T-helper 17 cell (primary cell): ENCODE measurements at places on chromosomes 2 and 18. TPM values are rescaled to one million over a fixed set of nuclear protein-coding genes. Genes with fewer than 3 reads are reported as not detected.

Gene SIGLEC15
- total RNA-seq: not detected

Gene MOGAT1
- not detected for total RNA-seq

Gene G6PC2
- total RNA-seq: not detected

Gene ERMN
- total RNA-seq: 10.2 TPM

Gene GKN1
- total RNA-seq: not detected

Gene DYNAP
- total RNA-seq: not detected

Gene DUSP19
- 0.60 TPM for total RNA-seq

Gene SYT4
- total RNA-seq: 0.47 TPM

Gene ITGB6
- not detected for total RNA-seq

Gene HOXD11
- not detected for total RNA-seq

Gene C2orf80
- total RNA-seq: not detected

Gene DSG4
- not detected for total RNA-seq

Gene STPG4
- total RNA-seq: not detected

Gene TTC21B
- total RNA-seq: 25.0 TPM

Gene SCN2A
- total RNA-seq: not detected

Gene MARCO
- total RNA-seq: not detected

Gene FBXO41
- total RNA-seq: 13.3 TPM

Gene IL37
- total RNA-seq: not detected

Gene SMAD4
- 66.7 TPM for total RNA-seq

Gene DES
- not detected for total RNA-seq

Gene FOXD4L1
- total RNA-seq: not detected

Gene MGAT4A
- 187 TPM for total RNA-seq

Gene POTEI
- not detected for total RNA-seq

Gene SERPINB4
- total RNA-seq: not detected

Gene GAREM1
- total RNA-seq: 0.13 TPM

Gene GYPC
- total RNA-seq: 86.2 TPM

Gene INO80D
- total RNA-seq: 52.7 TPM

Gene NXPH2
- total RNA-seq: not detected

Gene BMPR2
- 11.3 TPM for total RNA-seq

Gene ABCG8
- total RNA-seq: not detected

Gene REG1B
- not detected for total RNA-seq

Gene VWA3B
- total RNA-seq: not detected

Gene TXNDC2
- not detected for total RNA-seq

Gene HOXD9
- total RNA-seq: not detected

Gene SERPINB3
- not detected for total RNA-seq

Gene EPHA4
- 70.7 TPM for total RNA-seq

Gene CERKL
- total RNA-seq: not detected

Gene LHCGR
- total RNA-seq: not detected

Gene NOSTRIN
- not detected for total RNA-seq

Gene ATP8B1
- not detected for total RNA-seq

Gene C18orf54
- total RNA-seq: 1.5 TPM

Gene CFC1
- not detected for total RNA-seq

Gene NAT8
- not detected for total RNA-seq

Gene GMCL1
- total RNA-seq: 26.0 TPM

Gene ACMSD
- not detected for total RNA-seq

Gene IL1F10
- not detected for total RNA-seq

Gene CNTNAP5
- total RNA-seq: not detected

Gene MC2R
- total RNA-seq: not detected

Gene SRBD1
- 15.0 TPM for total RNA-seq

Gene SGPP2
- 5.1 TPM for total RNA-seq

Gene IL1RN
- total RNA-seq: 0.68 TPM

Gene SLC9A4
- 0.18 TPM for total RNA-seq

Gene DCDC2C
- not detected for total RNA-seq

Gene RNF25
- total RNA-seq: 18.3 TPM

Gene SLC5A7
- total RNA-seq: not detected
